Activated CD8-positive, alpha-beta memory T cell treated with anti-CD3 and anti-CD28 coated beads, Interleukin-2, amount 50 U/mL, for 4 hours (primary cell): ENCODE measurements at places on chromosomes 7 and 10.
A peak's percentile ranks its signal among the peaks of the same experiment; 100 is the strongest.

- DNase-seq: no peak
Observed at GRCh38 chr7:90345595-90346335, 751 bp upstream of the GTPBP10 start.

DNA sequence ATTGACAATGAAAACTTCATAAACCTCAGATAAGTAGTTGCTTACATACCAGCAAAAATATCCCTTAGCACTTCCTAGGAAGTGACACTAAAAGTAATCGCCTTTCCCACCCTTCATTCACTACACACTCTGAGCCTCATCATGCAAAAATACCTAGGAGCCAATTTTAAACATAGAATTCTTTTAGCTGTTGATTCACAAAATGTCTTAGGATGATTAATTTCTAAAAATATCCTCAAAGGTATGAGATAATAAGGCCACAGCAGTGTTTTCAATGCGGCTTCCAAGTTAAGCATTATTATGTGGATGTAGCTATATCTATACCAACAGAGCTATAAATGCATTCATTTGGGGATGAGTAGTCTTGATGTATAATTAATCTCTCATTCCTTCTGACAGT is 13.2 kb downstream of the DNAJC9 start:
- no peak for DNase-seq

DNA sequence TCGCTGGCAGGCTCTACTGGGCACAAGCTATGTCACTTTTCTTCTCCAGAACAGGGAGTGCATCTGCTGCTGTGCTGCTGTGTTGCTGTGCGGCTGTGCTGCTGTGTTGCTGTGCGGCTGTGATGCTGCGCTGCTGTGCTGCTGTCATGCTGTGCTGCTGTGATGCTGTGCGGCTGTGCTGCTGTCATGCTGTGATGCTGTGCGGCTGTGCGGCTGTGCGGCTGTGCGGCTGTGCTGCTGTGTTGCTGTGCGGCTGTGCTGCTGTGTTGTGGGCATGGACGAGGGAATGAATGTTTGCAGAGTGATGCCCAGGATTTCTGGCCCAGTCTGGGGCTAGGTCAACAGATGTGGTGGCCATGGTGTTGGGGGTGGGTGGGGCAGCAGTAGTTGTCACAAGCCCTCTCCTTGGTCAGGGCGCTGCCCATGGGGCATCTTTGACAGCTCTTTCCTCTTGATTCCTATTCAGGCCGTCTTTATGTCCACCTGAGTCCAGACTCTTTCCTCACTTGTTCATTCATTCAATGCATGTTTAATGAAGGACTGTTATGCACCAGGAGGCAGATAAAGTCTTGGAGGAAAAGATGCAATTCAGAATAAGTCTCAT is 55.6 kb downstream of the C10orf120 start:
- no peak for DNase-seq

DNA sequence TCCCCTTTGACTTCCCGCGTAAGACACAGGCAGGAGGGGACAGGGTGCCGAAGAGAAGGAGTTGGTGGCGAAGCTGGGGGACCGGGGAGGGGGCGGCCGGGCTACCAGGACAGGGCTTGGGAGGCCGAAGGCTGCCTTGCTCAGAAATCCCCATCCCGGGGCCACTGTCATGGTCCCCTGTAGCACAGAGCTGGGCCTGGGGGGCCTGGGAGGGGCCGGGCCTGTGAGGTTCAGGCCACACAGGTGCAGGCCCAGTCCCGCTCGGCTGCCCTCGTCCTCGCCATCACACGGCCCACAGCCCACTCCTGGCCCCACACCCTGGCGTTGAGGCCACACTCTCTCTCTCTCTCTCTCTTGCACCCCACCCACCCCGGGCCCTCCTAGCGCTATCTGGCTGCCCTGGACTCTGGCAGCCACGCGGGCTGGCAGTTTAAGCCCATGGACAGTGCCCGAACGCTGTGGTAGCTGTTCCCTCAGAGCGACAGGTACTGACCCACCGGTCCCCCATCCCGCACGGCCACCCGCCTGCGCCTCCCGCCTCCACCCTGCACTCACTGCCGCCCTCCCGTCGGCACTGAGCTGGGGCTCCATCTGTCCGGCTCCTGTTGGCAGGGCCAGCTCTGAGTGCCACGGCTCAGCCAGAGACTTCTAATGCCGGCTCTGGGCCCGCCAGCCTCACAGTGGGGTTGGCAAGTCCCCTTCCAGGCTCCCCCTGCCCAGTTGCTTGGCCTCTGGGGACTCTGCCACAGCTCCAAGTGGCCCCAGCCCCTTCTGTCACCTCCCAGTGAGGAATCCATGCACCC is 28.0 kb downstream of the TTYH3 start:
- DNase-seq: no peak

- DNase-seq: no peak
Observed at GRCh38 chr7:40880581-40880980, 745.8 kb downstream of the SUGCT start.

GRCh38 chr10:89207181-89207800 is at the start of gene CH25H:
Gene CH25H, minus strand, starts transcription at chr10:89207317. Its CDS starts 25 bp downstream, at chr10:89207292.
- peak; percentile 51 for DNase-seq

DNA sequence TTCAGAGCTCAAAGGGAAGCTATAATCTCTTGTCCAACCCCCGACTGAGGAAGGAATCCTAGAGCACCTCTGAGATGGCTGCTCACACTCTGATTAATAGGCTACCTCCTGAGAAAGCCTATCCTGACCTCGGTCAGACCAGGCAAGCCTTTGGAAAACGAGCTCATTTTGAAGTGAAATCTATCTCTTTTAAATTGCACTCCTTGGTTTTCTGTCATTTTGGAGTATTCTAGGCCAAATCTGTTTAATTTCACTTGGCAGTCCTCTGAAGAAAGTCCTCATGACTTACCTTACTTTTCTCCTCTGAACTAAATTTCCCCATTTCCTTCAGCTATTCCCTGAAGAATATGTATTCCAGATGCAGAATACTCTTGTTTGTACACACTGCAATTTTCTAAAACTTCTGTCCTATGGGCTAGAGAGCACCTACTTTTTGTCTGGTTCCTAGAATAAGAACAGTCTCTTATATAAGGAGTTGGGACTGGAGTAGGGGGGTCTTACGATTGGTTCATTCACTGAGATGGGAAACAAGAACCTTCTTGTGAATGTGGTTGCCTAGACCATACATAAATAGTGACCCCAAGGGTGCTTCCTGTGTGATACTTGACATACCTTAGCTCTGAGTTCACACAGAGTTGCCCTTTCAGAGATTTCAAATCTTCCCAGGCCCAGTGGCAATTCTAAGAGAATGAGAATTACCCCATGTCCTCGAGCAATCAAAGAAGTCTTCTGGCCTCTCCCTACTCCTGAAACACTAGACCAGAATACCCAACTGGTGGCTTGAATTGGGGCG is 31.9 kb upstream of the HPS1 start:
- no peak for DNase-seq

DNA sequence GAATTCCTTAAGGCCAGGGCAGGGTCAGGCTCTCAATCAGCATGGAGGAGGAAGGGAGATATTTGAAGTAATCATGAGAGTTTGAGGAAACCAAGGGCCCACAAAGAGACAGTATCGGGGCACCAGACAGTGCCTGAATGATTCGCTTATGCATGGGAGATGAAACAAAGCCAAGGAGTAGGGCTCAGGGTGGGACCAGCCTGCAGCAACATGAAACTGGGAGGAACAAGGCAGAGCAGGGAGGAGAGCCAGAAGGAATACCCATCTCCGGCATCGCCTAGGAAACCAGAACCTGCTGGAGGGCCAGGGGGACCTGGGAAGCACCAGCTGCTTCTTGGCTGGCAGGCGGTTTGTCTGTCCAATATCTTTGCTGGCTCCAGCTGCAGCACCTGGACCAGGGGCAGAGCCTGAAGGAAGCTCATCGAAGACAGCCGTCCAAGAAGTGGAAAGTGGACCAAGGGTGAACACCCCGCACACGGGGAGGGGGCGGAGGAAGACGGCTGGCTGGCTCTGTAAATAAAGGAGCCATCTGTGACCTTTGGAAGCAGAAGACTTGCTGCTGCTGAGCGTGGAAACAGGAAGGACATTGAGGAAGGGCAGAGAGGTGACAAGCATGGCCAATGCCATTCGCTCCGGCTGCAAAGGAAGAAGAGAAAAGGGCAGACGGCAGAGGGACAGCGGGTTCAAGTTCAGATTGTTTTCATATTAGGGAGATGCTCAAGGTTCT is 34.4 kb upstream of the ECHDC3 start:
- no peak for DNase-seq

DNA sequence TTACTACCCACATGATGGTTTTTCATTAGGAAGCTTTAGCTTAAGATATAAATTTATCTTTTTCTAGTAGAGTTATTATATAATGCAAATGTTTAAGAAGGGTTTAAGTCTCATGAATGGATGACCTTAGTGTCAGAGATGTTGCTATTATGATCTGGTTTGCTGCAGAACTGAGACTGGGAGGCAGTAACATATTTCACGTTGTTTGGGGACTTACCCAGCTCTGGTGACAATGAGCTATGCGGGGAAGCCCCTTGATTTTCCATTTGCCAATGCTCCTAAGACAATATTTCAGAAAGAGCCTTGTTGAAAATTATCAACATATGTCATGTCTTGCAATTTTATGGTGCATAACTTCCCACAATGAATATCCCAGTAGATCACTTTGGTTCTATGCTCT is 754.6 kb downstream of the REEP3 start:
- no peak for DNase-seq

DNA sequence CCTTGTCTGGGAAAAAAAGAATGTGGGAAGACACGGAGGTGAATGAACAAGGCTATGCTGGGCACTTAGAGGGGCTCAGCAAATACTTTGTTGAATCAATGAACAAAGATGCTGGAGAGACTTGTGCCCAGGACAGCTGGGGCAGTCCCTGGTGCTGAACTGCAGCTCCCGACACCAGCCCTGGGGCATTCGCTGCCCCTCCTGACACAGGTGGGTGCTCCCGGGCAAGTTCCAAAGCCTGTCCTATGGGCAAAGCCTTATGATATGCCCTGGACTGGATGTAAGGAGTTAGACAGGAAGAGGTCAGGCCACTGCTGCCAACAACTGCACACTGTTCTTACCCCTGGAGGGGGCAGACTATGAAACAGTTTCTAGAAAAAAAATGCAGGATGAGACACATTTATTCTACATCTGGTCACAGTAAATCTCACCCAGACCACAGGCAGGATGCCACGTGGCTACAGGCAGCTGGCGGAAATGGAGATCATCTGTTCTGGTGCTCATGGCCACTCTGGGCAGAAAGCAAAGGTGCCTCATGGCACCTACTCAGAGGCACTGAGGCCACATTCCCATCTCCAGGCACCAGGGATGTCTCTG is 21.9 kb upstream of the FRAT2 start:
- no peak for DNase-seq

DNA sequence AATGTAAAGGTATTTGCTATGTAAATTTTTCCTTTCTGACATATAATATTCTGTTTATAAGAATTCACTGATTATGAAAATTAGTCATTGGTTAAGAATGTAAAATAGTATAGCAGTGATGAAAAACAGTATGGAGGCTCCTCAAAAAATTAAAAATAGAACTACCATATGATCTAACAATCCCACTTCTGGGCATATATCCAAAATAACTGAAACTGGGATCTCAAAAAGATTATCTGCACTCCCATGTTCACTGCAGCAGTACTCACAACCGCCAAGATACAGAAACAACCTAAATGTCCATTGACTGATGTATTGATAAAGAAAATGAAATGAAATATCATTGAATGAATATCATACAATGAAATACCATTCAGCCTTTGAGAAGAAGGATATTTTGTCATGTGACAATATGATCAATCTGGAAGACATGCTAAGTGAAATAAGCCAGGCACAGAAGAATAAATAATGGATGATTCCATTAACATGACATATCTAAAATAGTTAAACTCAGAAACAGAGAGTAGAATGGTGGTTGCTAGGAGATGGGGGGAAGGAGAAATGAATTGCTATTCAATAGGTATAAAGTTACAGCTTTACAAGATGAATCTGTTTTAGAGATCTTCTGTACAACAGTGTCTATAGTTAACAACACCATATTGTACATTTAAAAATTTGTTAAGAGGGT is 14.0 kb downstream of the C10orf88 start:
- no peak for DNase-seq

GRCh38 chr7:2004841-2005725 is 227.7 kb downstream of the MAD1L1 start:
- peak; percentile 13 for DNase-seq

- DNase-seq: no peak
Observed at GRCh38 chr7:143452495-143452894, 9.2 kb downstream of the TAS2R60 start.

- DNase-seq: peak; percentile 15
Observed at GRCh38 chr7:151993977-151994676, 31.3 kb upstream of the GALNT11 start.

DNA sequence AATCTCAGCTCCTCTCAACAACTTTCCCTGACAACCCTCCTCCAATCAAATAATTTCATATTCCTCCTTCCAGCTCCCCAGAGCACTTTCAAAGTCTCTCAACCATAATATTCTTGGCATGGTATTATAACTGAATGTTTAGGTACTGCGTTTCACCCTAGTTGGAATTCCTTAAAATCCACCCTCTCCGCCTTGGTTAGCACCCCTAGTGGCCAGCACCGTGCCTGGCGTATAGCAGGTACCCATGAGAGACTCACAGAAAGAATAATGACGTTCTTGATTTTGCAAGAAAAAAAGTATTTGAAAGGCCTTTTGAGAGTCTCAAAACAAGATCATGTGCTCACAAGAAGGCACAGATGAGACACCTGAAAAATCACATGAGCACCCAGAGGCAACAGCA is 50.9 kb downstream of the GLI3 start:
- DNase-seq: no peak

DNA sequence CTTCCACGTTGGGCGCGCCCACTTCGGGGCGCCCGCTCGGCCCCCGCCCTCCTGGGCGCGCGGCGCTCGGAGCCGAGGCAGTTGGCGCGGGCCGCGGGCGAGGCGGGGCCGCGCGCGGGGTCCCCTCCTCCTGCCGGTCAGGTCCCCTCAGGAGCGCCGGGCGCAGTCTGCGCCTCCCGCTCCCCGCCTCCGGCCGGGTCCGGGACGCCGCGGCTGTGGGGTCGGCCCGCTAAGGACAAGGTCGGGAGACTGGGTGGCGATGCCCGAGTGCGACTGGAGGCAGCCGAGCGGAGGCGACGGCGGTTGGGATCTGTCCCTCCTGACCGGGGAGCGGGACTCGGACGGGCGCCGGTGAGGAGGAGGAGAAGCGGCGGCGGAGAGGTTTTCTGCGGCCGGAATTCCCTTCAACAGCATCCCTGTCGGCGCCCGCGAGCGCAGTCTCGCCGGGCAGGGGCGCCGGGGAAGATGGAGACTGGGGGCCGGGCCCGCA is at the start of gene ATRNL1:
TSS of gene ATRNL1 (plus strand) at position 80 of the 490 bp plus-strand sequence. CDS start at position 466, 386 bp downstream.
- DNase-seq: no peak
